Activated naive CD4-positive, alpha-beta T cell treated with Interleukin-2 at 50 U/mL for 16 hours (primary cell): ENCODE measurements at places on chromosomes 5 and 9.

DNA sequence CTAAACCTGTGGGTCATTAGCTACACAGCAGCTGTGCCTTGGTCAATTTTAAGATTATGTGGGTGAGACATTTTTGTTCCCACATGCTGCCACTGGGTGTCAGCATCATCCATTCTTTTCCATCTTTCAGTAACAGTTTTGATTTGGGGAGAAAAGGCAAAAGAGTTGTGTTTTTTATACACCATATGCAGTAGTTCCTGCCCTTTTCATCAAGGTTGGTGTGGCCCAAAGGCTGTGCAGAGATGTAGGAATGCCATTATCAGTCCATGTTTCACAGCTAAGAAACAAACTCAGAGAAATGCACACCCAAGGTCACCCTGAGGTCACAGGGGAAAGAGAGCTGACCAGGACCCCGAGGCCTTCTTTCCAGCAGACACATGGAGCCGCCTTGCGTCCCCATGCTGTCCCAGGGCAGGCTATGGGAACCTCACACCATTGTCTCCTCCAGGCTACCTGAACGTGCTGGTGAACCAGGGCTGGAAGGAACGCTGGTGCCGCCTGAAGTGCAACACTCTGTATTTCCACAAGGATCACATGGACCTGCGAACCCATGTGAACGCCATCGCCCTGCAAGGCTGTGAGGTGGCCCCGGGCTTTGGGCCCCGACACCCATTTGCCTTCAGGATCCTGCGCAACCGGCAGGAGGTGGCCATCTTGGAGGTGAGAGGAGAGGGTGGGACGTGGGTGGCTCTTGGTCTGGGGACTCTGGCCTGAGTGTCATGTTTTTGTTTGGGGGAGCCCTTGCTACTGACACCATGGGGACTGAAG is 27.8 kb upstream of the GRPEL2 start:
- peak; percentile 31 for DNase-seq

DNA sequence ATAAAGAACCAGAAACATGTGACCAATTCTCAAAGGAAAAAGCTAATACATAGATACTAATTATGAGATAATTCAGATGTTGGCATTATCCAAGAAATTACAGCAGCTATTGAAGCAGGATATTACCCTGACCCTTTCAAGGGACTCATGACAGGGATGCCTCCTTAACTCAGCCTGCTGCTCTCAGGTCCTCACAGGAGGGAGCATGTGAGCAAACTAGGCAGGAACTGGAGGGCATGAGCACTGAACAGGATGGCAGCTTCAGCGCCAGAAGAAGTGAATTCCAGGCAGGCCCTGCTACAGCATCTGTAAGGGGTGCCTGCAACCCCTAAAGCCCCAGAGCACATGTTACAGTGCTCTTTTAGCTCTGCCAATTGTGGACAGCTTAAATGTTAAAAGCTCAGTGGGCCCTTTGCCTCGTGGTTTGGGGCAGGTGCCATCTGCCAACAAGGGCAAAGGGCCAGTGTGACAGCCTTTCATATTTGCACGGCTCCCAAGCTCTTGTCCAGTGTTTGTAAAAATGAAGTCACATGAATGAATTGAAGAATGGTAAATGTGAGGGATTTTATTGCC is 464.7 kb upstream of the COX7C start:
- no peak for DNase-seq

DNA sequence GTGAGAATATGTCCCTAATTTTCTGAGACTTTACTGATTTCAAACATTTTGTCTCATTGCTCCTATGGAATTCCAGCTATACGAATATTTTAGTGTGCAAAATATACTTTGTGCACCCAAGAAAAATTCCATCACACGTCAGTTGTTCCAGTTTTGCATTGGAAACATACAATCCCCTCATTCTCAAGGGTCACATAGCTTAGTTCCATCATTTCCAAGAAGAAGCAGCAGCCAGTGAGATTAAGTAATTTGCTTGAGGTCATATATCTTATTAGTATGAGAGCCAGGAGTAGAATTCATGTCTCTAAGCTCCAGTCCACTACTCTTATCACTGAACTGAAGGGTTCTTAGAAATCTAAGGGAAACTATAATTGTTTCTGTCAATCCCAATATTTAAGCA is 746.7 kb upstream of the C9orf72 start:
- DNase-seq: no peak

GRCh38 chr5:179833056-179833708 is 12.5 kb downstream of the SQSTM1 start:
- DNase-seq: no peak

- no peak for DNase-seq
Measured at GRCh38 chr9:126617003-126617822, 3.5 kb downstream of the LMX1B start.

GRCh38 chr9:99069546-99069945 is 35.4 kb upstream of the TGFBR1 start:
- DNase-seq: no peak
